ENCODE measurements at places on chromosomes 11 and 22.

DNA sequence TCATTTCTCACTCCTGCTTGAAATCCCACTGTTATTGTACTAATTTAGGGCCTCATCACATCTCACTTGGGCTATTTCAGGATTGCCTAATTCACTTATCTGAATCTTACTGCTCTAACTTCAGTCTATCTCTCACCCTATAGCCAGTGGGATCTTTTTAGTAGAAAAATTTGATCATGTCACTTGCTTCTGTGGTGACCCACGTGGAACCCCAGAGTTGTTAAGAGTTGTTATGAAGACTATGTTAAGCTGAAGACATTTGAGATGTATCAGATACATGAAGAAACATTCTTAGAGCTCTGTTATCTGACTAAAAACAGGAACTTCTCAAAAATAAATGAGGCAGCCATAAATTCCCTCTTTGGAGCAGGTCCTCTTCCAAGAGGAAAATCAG is 1375.6 kb upstream of the TENM4 start:
- no peak for DNase-seq

DNA sequence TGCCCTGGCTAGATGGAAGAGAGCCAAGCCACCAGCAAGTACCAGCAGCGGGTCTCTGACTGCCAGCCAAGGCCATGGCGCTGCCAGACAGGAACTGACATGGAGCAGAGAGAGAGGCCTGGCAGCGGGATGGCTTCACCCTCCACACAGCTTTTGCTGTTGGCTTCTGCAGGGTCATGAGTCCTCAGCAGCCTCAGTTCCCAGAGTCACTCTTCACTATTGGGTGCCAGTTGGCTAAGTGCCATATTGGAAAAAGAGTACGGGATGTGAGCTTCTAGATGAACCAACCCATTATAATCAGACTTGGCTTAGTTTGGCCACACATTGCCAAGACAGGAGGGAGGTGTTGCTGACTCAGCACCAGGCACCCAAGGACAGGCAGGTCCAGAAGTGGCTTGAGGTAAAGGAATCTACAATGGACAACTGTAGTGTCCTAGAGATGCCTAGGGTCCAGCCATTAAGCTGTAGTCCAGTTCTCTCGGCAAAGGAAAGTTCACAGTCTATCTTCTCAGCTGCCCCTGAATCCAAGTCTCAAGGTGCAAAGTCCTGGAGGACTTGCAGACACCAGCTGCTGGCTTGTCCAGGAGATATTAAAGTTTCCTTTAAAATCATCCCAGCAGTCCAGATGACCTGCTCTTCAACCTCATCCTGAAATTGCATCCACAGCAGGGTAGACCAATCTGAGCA is 40.7 kb upstream of the POU2AF1 start:
- no peak for DNase-seq

DNA sequence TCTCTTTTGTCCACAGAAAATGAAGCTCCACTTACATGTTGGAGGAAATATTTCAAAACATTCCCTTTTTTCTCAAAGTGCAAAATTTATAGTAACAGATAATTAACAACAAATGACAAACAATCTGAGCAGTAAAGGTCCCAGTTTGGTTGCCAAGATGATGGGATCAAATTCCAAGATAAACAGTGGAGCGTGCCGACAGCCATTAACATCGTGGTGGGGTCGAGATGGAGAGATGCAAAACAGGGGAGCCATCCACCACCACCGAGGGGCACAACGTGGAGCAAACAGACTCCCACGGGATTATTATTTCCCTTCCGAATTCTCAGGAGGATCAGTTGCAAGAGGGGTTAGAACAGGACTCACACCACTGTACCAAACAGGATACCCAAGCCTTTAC is 17.2 kb downstream of the MPPED2 start:
- DNase-seq: no peak

- no peak for DNase-seq
Observed at GRCh38 chr11:75369560-75370255, 18.2 kb upstream of the ARRB1 start.

- DNase-seq: no peak
Observed at GRCh38 chr22:50540381-50540780, 5.3 kb upstream of the KLHDC7B start.

- DNase-seq: no peak
Observed at GRCh38 chr11:16299390-16299789, 57.0 kb downstream of the SOX6 start.

GRCh38 chr11:129447654-129448239 is 72.1 kb downstream of the BARX2 start:
- no peak for DNase-seq

DNA sequence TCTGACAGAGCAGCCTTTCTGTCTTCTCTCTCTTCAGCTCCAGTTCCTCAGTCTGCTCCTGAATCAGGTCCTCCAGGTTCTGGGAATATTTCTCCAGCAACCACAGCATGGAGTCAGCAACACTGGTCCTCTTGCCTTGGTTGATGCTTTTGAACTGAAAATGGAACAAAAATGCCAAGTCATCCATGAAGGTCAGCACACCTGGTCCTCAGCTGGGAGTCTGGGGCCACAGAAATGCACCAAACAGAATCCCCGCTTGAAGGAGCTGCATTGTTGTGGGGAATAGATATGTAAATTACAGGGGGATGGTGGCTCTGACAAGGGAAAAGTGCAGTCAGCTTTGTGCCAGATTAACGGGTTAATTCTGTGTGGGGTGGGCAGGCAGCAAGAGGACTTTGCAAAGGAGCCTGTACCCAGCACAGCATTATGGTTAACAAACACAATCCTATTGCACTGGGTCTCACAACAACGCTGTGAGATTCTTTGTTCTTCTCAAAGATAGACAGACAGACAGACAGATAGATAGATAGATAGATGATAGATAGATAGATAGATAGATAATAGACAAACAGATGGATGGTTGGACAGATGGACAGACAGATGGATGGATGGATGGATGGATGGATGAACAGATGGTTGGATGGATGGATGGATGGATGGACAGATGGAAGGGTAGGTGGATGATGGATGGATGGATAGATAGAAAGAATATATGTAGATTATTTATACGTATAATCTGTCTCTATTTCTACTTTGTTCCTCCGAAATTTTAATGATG is 33.8 kb upstream of the LRRC32 start:
- no peak for DNase-seq

DNA sequence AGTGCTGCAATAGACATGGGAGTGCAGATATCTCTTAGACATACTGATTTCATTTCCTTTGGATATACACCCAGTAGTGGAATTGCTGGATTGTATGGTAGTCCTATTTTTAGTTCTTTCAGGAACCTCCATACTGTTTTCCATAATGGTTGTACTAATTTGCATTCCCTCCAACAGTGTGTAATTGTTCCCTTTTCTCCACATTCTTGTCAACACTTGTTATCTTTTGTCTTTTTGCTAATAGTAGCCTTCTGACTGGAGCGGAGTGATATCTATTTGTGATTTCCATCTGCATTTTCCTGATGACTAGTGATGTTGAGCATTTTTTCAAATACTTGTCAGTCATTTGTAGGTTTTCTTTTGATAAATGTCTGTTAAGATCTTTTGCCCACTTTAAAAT is 128.9 kb downstream of the CTNND1 start:
- no peak for DNase-seq

GRCh38 chr22:36339171-36340065 is 48.3 kb downstream of the MYH9 start:
- no peak for DNase-seq

- no peak for DNase-seq
Observed at GRCh38 chr11:104764710-104765045, 133.6 kb downstream of the CASP12 start.

GRCh38 chr22:30301995-30302809 is 12.9 kb upstream of the CASTOR1 start:
- DNase-seq: no peak

DNA sequence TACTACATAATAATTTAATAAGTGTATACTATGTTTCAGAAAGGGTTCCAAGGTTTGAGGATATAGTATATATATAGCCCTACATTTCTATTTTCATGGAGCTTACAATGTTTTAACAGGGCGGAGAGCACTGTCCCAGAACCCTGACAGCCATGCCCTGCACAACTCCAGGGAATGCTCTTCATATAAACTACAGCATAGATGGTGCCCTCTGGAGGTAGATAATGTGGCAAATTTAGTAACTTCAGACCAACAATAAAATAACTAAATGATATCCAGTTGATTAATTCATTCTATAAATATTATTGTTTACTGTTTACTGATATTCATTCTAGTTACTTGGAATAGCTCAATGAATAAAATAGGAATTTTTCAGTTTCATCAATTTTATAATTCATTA is 693.7 kb upstream of the CCDC179 start:
- DNase-seq: no peak

- no peak for DNase-seq
Observed at GRCh38 chr11:121037016-121037415, 13.1 kb downstream of the TBCEL start.

DNA sequence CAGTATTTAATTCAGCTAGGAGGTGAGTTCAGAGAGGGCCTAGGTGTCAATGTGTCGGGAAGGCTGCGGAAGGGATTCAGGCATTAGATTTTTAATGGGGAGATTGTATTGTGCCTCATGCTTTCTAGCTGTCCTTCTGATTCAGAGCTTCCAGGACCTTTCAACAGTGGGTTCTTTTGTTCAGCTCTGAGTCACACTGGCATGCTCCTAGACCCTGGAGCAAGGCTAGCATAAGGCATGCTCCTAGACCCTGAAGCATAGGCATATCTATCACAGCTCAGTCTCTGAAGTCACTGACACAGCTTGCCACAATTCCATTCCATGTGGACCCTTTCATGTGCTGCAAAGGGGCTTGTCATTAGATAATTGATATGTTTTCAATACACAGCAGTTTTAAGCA is 396.9 kb downstream of the RAB38 start:
- DNase-seq: no peak

- DNase-seq: no peak
Observed at GRCh38 chr11:1484061-1484671, 2.4 kb downstream of the MOB2 start.

GRCh38 chr11:95922536-95923438 is 1.1 kb downstream of the MTMR2 start:
- DNase-seq: no peak

GRCh38 chr11:117295438-117296137 is 4.4 kb downstream of the BACE1-AS start:
- no peak for DNase-seq

DNA sequence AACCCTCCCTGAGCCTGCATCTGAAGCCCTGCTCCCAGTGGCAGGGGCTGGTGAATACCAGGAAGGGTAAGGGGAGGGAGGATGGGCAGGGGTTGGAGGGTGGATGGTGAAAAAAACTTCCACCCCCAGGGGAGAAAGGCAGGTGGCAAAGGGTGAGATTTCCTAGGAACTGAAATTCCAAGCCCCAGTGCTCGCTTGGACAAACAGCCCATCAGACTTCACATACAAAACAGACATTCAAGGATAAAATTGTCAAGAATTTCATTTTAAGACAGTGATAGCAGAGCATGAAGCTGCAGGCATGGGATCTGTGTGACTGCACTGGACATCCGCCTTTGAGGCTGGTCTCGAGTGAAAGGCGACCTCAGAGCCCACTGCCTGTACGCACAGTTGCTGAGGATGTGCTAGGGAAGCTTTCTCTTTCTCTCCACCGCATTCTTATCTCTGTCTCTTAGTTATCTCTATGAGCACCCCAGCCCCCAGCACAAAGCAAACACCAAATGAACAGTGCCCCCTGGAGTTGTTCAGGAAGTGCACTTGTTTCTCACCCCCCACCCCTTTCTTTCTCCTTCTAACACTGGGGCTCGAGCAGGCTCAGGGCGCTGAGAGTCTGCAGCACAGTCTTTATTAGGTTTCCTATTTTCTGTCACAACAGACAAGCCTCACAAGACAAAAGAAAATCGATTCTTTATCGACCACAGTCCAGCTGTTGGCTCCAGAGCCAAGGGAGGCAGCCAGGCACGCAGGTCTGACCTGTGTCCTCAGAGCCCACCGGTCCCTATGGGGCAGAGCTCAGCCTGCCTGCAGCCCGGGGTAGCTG is 237.3 kb upstream of the NCAM1 start:
- no peak for DNase-seq

- DNase-seq: no peak
Observed at GRCh38 chr22:35310556-35311550, 11.2 kb downstream of the TOM1 start.

GRCh38 chr11:44269369-44270351 is 40.3 kb downstream of the ALX4 start:
- no peak for DNase-seq

DNA sequence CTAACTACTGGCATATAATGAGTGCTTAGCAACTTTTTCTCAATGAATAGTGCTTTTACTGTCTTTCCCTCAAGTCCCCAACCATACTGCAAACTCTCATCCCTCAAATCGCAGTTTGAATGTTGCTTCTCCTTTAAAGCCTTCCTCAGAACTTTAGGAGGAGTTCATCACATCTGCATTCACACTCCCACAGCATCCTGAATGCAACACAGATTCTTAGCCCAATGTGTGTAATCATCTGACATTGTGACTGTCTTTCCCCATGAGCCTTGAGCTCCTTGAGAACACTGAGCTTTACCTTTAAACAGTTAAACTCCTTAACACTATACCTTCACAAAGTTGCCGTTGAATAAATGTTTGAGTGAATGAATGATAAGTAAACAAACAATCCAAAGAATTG is 81.7 kb upstream of the FAM181B start:
- DNase-seq: no peak

GRCh38 chr11:2928605-2929530 is at the start of gene PHLDA2:
TSS of gene PHLDA2 (minus strand) at chr11:2929420. CDS start at chr11:2929364, 56 bp downstream.
- peak; percentile 39 for DNase-seq

GRCh38 chr22:29726512-29727130 is 6.8 kb downstream of the CABP7 start:
- no peak for DNase-seq
